ENCODE measurements at places on chromosomes 3 and 15. TPM values are rescaled to one million over a fixed set of nuclear protein-coding genes. Genes with fewer than 3 reads are reported as not detected.

DNA sequence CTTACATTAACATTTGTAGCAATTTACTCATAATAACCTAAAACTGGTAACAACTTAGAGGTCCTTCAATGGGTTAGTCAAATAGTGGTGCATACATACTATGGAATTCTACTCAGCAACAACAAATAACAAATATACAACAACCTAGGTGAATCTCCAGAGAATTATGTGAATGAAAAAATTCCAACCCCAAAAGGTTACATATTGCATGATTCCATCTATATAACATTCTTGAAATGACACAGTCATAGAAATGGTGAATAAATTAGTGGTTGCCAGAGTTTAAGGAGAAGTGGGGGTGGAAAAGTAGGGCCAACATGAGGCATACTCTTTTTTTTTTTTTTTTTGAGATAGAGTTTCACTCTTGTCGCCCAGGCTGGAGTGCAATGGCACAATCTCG lies 12.7 kb upstream of the SNTN start:
- DNase-seq: no peak

DNA sequence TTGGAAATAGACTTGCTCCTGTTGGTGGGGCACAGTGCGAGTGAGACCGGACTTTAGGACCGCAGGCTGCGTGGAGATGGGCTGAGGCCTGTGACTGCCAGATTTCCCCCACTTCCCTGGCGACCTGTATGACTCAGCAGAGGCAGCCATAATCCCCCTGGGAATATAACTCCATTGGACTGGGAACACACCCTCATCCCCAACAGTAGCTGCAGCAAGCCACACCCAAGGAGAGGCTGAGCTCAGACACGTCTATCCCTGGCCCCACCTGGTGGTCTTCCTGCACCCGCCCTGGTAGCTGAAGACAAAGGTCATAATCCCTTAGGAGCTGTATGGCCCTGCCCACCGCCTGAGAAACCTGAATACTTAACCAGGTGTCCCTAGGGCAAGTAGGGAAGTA lies 42.6 kb downstream of the DZIP1L start:
- DNase-seq: no peak

Gene TGM4
- total RNA-seq: not detected

Gene PCSK6
- total RNA-seq: 3.3 TPM

Gene SPATA12
- 0.19 TPM for total RNA-seq
